ENCODE measurements at places on chromosomes 16 and 17.

DNA sequence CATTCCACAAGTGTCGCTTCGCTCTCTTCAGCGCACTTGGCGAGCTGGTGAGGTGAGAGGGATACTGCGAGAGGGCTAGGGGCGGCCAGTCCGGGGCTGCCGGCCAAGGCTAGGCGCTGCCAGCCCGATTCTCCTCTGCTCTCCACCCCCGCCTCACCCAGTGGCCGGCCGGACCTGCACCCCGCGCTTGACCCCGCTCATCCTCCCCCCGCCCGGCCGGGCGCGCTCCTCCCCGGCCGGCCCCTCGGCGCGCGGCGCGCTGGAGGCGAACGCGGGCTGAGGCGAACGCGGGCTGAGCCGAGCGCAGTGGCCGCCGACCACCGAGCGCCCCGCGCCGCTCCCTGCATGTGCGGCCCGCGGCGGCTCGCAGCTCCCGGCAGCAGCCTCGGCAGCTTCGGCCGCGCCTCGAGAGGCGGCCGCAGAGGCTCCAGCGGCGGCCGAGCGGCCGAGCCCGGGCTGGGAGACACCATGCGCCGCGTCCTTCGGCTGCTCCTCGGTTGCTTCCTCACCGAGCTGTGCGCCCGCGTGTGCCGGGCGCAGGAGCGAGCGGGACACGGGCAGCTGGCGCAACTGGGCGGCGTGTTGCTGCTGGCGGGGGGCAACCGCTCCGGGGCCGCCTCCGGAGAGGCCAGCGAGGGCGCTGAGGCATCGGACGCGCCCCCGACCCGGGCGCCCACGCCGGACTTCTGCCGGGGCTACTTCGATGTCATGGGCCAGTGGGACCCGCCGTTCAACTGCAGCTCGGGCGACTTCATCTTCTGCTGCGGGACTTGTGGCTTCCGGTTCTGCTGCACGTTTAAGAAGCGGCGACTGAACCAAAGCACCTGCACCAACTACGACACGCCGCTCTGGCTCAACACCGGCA lies at the start of gene SHISA9:
Gene SHISA9, plus strand, starts transcription at position 2 of the 865 bp plus-strand sequence.
- no peak for DNase-seq

DNA sequence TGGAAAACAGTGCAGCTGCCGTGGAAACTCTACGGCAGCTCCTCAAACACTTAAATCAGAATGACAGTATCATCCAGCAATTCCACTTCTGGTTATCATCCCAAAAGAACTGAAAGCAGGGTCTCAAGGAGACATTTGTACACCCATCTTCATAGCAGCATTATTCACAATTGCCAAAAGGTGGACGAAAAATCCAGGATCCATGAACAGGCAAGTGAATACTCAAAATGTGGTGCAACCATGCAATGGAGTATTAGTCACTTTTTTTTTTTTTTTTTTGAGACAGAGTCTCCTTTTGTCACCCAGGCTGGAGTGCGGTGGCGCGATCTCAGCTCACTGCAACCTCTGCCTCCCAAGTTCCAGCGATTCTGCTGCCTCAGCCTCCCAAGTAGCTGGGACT lies 10.6 kb upstream of the AATK start:
- no peak for DNase-seq

DNA sequence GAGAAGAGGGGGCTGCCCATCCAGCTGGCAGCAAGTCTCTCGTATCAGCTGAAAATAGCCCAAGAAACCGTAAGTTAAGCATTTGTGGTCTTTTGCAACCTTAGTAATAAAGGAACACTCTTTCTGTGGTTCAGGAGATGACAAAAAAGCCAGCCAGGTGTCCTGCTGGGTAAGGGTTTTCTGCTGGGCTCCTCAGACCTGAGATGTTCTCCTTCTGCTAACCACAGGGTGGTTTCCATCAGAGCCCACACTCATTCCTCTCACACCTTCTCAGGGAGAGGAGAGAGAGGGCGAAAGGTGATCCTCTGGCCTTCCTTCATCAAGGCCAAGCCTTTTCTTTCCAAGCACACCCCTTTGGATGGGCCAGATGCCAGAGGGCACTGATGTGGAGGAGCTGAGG lies 70.7 kb downstream of the TEX14 start:
- no peak for DNase-seq

DNA sequence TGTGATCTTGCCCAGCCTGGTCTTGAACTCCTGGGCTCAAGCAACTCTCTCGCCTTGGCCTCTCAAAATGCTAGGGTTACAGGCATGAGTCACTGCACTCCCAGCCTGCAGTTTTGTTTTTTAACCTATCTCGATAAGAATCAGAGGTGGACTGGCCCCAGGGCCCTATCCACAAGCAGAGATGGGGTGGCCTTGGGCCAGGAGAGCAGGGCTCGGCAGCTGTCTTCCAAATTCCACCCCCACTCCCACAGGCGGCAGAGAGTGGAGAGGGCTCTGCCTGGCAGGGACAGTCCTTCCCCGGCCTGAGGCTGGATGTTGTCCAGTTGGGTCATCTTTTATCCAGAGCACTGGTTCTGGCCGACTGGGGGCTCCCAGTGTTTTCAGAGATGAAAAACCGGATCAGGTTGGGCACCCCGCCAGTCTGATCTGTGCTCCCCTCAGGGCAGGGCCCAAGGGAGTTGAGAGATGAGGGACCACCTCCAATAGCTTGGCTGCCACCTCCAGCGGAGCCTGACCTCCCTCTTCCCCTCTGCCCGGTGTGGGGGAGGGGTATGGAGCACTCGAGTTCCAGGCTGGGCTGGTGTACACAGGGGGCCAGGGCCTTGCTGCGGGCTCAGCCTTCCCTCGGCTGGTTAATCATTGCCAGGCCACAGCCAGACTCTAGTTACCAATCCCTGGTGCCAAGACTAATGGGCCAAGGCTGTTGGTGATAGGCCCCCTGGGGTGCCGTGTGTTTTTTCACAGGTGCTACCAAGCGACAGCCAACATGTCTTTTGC lies 30.3 kb upstream of the MYO15B start:
- no peak for DNase-seq

GRCh38 chr17:6571452-6571781 lies 15.1 kb upstream of the PITPNM3 start:
- no peak for DNase-seq

DNA sequence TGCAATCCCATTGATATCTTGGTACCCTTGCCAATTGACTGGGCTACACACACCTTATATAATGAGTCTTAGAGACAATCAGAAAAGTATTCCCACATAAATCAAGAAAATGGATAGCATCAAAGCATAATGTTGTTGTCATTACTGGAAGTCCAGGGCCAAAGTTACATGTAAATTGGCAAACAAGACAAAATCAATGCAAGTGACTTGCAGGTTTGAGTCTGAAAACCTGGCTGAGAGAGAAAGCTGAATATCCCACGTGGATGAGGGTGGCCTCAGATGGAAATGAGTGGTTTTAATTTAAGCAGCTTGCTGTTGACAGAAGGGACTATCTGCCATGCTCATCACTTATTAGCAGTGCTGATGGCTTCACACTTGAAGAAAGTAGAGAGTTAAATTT lies 324.0 kb upstream of the MON1B start:
- DNase-seq, result no peak

DNA sequence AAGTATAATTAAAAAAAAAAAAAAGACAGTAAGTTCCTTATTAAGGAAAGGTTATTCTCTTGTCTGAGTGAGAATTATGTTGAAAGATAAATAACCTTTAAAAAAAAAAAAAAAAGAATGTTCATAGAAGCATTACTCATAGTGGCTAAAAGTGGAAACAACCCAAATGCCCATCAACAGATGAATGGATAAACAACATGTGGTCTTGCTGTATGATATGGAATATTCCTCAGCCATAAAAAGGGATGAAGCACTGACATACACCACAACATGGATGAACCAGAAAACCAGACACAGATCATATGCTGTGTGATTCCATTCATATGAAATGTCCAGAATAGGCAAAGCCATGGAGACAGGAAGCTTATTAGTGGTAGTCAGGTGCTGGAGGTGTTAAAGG lies 9.2 kb upstream of the CCNF start:
- DNase-seq, result no peak

DNA sequence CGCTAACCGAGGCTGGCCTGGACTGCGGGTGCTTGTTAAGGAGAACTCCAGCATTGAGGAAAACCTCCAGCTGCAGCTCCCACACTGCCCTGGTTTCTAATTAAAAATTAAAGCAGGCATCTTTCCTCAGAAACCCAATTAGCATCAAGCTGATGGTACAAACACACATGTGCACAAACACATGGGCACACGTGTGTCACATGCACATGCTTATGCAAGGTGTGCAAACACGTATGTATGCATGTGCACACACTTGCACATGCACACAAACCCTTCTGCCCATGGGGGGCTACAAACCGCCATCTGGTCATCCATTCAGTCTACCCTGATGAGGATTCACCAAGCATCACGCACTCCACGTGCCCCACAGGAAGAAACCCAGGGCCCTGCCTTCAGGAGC lies 182.5 kb downstream of the ZNF423 start:
- DNase-seq, result no peak

GRCh38 chr17:7213895-7214299 lies 5.7 kb downstream of the DLG4 start:
- peak; percentile 54 for DNase-seq

GRCh38 chr17:16247586-16247984 lies 30.6 kb downstream of the PIGL start:
- DNase-seq, result no peak

- no peak for DNase-seq
These were observed 37.8 kb upstream of the RASD1 start for GRCh38 chr17:17533901-17534441.

GRCh38 chr17:75692976-75693375 lies 25.8 kb downstream of the SAP30BP start:
- DNase-seq, result no peak

DNA sequence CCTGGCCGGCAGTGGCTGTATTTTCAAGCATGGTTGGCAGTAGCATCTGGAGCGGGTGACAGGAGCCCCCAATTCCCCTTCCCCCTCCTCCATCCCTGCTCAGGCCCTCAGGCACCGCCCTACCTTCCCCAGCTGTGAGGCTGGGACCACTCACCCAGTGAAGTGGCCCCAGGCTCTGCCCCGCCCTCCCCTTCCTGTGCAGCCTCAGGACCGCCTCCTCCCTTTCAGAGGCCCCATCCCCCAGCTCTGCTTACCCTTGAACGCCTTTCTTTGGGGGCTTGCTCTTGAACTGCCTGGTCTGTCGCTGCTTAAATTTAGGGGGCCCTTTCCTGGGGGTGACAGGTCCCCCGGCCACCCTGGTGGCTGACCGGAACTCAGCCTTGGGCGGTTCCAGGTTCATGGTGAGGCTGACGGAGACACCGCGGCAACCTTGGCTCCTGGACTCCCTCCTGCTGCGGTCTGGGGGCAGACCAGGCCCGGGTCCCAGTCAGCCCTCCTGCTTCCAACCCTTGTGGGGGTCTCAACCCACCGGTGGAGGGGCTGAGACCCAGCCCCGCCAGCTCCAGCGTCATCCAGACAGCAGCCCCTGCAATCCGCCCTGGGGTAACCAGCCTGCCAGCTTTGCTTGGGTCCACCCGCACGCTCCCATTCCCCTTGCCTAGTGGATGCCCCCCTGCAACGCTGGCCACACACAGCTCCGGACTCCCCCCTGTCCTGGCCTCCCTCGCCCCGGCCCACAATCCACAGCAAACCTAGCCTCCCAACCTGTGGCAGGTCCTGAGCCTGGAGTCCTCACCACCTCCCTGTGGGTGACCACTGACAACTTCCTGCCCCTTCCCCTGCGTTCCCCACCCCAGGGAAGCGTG lies 3.2 kb downstream of the PDE6G start:
- no peak for DNase-seq

DNA sequence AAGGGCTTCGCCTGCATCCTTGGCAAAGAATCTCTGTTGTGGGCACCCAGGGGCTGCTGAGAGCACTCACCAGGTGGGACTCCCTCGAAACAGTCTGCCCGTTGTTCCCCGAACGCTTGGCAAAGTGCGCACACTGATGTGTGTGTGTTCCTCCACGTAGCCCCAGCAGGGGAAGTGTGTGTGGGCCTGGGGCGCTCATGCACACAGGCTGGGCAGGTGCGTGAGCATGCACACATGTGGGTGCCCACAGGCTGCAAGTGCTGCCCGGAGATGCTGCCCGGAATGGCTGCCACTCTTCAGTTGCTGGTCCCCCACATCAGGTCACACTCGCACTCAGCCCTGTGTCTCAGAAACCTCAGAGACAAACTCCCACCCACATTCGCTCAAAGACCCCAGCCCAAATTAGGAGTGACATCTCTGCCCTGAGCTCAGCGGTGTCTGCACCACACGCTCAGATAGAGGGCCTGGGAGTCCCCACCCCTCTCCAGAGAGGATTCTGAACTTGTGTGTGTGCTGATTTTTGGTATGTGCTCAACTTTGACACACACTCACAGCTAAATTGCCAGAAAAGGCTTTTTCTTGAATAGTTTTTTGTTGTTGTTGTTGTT lies 119.4 kb downstream of the MGAT5B start:
- DNase-seq, result no peak

DNA sequence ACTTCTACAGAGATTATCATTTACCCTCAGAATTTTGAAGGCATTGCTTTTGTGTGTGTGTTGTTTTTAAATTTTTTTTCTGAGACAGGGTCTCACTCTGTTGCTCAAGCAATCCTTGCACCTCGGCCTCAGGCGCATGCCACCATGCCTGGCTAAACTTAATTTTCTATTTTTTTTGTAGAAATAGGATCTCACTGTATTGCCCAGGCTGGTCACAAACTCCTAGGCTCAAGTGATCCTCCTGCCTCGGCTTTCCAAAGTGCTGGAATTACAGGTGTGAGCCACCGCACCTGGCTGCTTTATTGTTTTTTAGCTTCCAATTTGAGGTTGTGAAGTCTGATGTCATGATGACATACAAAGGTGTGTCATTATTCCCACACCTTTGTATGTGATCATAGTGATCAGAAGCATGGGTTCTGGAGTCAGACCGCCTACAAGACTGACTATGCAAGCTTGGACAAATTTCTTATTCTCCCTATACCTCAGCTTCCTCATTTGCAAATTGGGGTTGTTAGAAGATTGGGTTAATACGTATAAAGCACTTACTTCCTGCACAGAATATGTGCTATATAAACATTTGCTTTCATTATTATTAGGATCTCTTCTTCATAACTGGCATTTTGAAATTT lies 5.8 kb downstream of the SEPHS2 start:
- no peak for DNase-seq

- DNase-seq, result no peak
These were observed 1.8 kb upstream of the NDE1 start for GRCh38 chr16:15648135-15648730.

- DNase-seq, result no peak
These were observed 4.5 kb downstream of the GSG1L start for GRCh38 chr16:28058839-28059589.

DNA sequence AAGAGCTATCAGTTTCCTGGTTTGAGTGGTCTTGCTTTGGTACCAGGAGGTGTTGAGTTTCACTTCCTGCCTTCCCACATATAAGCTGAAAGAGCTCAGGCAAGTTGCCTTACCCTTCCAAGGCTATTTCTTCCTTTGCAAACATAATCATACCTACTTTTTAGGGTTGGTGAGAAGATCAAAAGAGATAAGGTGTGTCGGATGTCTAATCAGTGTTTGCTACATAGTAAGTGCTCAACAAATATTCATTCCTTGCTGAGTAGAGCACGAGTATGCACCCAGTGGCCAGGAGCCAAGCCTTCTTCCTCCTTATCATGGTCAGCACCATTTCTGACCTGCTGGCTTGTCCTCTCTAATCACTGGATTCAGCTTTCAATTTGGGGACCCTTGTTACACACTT lies 12.7 kb upstream of the TMEM98 start:
- no peak for DNase-seq

GRCh38 chr17:76263896-76264295 lies 1.3 kb upstream of the UBALD2 start:
- DNase-seq, result no peak

GRCh38 chr17:6575596-6575988 lies 19.2 kb upstream of the PITPNM3 start:
- no peak for DNase-seq

All from stimulated activated CD4-positive, alpha-beta T cell treated with anti-CD3 and anti-CD28 coated beads, TNF-alpha, amount 100 ng/mL, for 24 hours (primary cell).